ENCODE measurements at places on chromosomes 6 and 20.

GRCh38 chr6:30175765-30176164, 12.4 kb downstream of the TRIM15 start:
- DNase-seq: no peak

DNA sequence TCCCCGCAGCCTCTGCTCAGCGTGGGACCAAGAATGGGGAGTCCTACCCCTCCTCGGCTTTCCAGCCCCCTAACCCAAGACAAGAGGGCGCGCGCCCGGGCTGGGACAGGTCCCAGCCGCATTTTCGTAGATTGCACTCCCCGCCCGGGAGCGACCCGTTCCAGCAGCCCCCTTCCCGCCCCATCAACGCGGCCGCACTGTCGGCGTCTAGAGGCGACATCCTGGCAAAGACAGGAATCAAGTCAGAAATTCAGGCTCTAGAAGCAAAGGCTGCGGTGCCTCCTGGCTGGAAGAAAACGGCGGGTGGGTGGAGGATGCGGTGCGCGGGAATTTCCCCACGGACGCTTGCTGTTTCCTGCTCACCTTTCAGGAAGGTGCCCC, 957 bp downstream of the PROKR2 start:
- no peak for DNase-seq

DNA sequence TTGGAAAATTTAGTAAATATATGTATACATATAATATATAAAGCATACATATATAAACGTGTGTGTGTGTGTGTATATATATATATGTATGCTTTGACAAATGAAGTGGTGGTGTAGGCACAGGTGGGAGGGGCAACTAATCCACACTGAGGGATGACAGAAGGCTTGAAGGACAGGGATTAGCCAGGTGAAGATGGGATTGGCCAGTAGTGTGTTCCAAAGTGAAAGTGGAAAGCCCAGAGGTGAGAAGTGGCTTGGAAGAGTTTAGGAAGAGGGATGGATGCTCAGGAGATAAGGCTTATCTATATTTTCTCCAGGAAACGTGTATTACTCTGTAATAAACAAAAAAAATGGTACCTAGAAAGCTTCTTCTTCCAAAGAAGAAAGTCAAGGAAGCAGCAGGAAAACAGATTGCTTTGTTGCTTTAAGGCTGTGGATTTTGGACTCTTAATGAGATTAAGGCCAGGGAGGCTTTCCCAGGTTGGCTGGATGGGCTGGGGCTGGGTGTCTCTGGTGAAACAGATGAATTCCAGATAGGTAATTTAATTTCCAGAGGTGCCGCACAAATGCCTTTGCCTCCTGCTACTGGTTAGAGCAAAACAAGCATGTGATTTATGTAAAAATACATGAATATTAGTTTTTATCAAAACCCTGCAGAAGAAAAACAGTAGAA, 63.9 kb downstream of the JARID2 start:
- DNase-seq: no peak

GRCh38 chr6:19410481-19410880, 426.7 kb upstream of the ID4 start:
- no peak for DNase-seq
